ENCODE measurements at places on chromosomes 4 and X.

- peak; percentile 37 for DNase-seq
Measured at GRCh38 chr4:38949411-38950051, 81.9 kb downstream of the FAM114A1 start.

DNA sequence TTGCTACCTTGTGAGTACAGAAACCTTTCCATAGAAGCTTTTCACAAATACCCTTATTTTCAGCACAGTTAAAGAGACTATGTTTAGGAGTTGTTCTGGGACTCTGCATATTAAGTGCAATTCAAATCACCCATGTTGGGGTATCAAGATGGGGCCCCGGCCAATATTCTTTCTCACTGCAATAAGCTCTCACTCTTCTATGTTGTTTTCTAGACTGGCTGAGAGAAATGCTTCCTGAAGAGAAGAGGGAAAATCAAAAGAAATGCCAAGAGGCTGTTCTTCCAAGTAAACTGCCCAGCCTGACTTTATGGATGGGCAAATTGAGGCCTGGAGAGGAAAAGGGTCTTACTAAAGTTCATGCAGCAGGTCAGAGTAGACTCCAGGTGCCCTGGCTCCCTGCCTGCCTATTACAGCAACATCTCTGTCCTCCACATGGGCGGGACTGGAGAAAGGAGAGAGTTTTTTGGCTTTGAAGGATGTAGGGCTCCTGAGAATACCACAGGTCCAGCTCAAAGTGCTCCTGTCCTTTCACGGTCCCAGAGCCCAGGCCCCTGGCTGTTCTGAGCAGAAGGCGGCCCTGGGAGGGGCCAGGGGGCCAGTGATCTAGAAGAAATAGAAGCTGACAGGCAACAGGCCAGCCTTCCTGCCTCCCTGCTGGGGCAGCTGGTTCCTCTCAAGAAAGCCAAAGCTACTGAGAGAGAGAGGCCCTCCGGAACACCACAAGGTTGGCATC lies 745 bp upstream of the IQSEC2 start:
- no peak for DNase-seq

DNA sequence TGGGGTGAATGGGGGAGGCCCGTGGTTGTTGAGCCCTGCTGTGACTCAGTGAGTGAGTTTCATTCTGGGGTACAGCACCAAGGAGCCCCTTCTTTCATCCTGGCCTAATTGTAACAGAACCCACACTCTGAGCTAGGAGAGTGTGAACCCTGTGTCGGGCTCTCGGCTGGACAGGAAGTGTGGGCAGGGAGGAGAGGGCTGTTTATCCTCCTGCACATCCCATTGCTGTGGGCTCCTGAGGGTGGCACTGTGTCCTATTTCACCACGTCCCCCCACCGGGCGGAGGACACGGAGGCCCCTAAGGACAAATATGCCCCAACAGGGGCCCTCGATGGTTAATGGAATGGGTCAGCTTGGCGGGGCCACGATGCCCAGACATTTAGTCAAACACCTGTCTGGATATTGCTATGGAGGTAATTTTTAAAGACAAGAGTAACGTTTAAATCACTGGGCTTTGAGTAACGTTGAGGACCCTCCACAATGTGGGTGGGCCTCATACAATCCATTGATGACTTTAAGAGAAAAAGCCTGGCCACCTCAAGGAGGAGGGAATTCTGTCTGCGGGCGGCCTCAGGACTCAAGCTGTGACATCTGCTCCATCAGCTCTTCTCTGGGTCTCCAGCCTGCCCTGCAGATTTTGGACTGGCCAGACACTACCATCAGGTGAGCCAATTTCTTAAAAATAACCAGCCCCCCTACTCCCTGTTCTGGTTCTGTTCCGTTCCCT lies 46.1 kb upstream of the SORCS2 start:
- no peak for DNase-seq

GRCh38 chr4:169707958-169708643 lies 49.6 kb downstream of the HPF1 start:
- DNase-seq, result no peak

DNA sequence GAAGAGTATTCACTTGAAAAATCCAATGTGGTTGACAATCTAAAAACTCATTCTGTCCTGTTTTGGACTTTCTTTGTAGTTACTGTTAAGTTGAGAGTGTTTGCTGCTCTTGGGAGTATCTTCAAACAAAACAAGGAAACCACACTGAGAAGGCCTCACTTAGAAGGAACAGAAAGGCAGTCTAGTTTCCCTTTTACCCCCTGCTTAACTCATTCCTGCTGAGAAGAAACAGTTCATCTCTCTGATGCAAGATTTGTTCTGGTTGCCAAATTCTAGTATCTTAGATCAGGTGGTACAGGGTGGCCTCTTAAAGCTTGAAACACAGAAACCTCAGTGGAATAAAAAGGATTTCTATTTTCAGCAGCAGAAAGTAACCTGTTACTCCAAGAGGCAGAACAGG lies 41.4 kb downstream of the GUCY2F start:
- DNase-seq, result no peak

DNA sequence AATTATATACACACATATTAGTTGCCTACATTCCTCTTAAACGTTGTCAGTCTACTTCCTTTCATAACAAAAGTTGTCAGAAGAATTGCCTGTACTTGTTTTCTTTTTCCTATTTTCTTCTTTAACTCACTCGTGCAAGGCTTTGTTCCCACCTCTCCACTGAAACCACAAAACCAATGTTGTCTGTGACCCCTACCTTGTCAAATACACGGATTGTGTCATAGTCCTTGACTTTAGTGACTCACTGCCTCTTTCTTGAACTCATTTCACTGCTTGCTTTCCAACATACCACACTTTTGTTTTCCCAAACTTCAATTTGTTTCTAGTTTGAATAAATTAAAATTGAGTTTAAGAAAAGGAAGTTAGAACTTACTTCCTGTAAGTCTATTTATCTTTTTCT lies 283.9 kb upstream of the AGA start:
- no peak for DNase-seq

GRCh38 chr4:79585834-79586233 lies 177.8 kb upstream of the GK2 start:
- no peak for DNase-seq

GRCh38 chr4:54526560-54526959 lies 131.2 kb upstream of the KIT start:
- no peak for DNase-seq

- no peak for DNase-seq
Measured at GRCh38 chrX:4825550-4825949, 1112.1 kb upstream of the PRKX start.

- no peak for DNase-seq
Measured at GRCh38 chrX:16155581-16156096, 11.6 kb upstream of the MAGEB17 start.

- peak; percentile 75 for DNase-seq
Measured at GRCh38 chr4:158282252-158282651, 72.0 kb downstream of the TMEM144 start.

DNA sequence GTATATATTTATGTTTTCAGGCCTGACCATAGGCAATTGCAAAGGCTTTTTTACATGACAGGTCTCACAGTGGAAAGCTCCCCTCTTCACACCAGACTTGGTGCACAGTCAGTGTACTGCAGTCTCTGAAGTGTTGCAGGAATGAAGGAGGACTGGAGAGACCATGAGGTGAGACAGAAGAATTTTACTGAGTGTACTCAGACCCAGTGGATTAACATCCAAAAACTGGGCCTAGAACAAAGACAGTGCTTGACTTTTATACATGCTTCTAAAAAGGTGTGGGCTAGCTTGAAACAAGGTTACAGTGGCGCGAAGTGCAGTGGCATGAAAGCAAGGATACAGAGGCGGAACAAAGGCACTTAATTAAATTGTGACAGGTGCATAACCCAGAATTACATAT lies 822.9 kb downstream of the RAPGEF2 start:
- no peak for DNase-seq

- DNase-seq, result no peak
Measured at GRCh38 chr4:136571315-136571714, 961.0 kb downstream of the PCDH18 start.

DNA sequence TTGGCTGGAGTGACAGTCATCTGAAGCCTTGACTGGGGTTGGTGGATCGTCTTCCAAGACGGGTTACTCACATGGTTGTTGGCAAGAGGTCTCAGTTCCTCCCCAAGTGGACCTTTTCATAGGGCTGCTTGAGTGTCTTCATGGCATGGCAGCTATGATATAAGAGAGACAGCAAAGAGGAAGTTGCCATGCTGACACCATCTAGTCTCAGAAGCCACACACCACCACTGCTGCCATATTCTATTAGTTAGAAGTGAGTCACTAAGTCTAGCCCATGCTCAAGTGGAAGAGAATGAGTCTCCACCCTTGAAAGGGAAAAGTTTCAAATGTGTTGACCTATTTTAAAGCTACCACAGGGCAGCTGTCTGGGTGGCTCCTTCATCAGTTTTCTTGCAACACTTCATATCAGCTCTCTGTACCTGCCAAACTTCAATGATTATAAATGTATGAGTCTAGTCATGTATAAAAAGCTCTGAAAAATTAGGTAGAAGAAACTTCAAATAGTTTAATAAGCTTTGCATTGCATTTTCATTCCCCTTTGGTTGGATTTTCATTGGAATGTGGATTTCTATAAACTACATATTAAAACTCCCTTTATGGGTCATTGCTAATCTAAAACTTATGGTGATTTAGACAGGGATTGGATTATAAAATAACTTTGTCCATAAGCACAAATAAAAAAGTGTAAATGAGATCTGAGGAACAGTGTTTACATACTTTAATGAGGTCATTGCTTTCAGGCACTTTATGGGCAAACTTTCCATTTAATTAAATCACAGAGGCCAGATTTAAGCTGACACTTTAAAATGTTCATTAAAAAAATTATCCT lies 68.0 kb upstream of the ATXN3L start:
- peak; percentile 22 for DNase-seq

GRCh38 chr4:44914223-44914622 lies 187.9 kb upstream of the GNPDA2 start:
- DNase-seq, result no peak

DNA sequence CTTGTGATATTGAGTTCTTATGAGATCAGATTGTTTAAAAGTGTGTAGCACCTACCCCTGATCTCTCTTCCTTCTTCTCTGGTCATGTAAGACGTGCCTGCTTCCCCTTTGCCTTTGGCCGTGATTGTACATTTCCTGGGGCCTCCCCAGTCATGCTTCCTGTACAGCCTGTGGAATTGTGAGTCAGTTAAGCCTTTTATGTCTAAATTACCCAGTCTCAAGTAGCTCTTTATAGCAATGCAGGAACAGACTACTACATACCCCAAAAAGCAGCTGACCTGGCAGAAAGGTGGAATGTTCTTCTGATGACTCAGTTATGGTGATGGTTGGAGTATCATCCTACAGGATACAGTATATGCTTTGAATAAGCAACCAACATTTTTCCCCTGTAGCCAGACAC lies 11.4 kb upstream of the MCUB start:
- peak; percentile 61 for DNase-seq

GRCh38 chr4:5785806-5786680 lies 75.0 kb downstream of the EVC start:
- DNase-seq, result no peak

GRCh38 chr4:128357286-128357685 lies 69.7 kb upstream of the PGRMC2 start:
- DNase-seq, result no peak

Measured in RKO (cell line).